Fibroblast of skin of scalp (primary cell): ENCODE measurements at places on chromosomes 5 and 9.

DNA sequence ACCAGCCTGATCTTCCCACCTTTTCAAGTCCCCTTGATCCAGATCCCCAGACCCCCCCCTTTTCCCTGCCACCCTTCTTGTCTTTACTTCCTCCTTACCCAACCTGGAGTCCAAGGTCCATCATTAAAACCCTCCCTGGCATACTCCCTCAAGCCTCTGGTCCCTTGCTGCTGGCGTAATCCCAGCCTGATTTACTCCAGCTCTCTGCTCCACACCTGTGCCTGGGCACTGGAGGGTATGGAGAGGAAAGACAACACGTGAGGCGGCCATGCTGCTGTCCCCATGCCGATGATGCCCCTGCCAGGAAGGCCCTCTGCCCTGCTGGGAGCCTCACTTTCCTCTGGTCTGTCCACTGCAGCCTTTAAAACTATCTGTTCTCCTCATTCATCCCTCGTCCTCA lies 5.1 kb downstream of the B4GALT7 start:
- DNase-seq = no peak

GRCh38 chr9:136531904-136532798 lies 13.7 kb downstream of the NOTCH1 start:
- DNase-seq = no peak

- DNase-seq = peak; percentile 9
Measured at GRCh38 chr5:126658561-126658960, 57.8 kb downstream of the PHAX start.

- DNase-seq = no peak
Measured at GRCh38 chr5:83353774-83354173, 117.8 kb upstream of the VCAN start.

DNA sequence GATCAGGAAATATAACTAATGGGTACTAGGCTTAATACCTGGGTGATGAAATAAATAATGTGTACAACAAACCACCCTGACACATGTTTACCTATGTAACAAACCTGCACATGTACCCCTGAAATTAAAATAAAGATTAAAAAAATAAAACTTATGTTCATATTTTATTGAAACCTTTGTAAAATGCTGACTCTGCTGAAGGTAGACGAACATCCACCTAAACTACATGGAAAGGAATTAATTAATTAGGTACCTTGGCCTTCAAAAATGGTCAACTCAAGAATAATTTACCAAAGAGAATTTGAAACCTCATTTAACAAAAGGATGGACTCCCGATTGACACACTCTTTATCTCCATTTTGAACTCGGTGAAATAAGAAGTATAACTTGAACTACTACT lies 152.3 kb upstream of the OR13F1 start:
- DNase-seq = no peak
